Amniotic stem cell (primary cell): ENCODE measurements at places on chromosomes 1 and 21.

GRCh38 chr1:13901039-13901438 is 201.1 kb downstream of the PRDM2 start:
- no peak for DNase-seq

GRCh38 chr1:177909416-177909815 is 60.4 kb downstream of the SEC16B start:
- DNase-seq, result no peak

GRCh38 chr1:59949648-59950047 is 23.1 kb upstream of the CYP2J2 start:
- no peak for DNase-seq

- no peak for DNase-seq
Measured at GRCh38 chr1:162016631-162017030, 7.0 kb downstream of the OLFML2B start.

GRCh38 chr21:34815831-34816705 is 147.3 kb downstream of the CLIC6 start:
- no peak for DNase-seq

DNA sequence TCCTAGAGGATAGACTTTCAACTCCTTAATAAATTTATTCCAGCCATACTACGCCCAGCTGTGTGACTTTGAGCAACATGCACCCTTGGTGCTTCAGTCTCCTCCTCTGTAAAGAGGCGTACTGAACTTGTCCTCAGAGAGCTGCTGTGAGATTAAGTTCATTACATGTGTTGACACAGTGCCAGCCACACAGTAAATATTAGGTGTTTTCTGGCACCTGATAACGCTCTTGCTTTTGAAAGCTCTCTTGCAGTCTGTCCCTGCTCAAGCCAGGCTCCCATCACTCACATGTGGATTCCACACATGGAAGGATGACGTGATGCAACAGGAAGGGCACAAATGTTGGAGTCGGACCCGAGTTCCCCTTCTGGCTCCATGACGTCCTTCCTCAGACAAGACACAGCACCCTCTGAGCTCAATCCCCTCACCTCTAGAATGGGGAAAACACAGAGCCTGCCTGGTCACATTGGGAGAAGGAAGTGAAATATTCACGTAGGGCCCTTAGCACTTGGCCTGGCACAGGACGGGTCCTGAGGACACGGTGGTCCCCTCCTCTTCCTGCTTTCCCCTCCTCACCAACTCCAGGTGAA is 7.7 kb downstream of the IFNLR1 start:
- DNase-seq, result no peak

DNA sequence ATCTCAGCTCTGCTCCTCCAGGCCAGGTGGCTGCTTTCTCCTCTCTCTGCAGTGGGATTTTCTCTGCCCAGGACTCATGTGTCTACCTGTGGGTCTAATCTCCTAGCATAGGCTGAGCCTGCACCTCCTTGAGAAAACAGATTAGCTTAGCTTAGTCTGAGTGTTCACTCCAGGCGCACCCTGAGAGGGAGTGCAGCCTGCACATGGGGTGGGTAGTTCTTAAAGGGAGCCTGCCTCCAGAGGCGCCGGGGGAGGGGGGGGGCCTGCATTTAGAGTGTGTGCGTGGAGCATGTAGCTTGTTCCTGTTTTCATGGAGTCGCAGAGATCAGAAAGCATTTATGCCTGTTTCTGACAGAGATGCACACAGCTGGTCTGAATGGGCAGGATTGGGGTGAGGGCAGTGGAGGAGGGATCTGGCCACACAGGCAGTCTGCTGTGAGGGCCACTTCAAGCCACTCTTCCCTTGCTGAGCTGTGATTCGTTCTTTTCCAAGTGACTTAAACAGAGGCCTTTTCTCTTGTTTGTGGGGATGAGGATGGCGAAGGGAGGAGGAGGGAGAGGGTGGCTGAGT is 45.2 kb downstream of the GALNT2 start:
- DNase-seq, result no peak

DNA sequence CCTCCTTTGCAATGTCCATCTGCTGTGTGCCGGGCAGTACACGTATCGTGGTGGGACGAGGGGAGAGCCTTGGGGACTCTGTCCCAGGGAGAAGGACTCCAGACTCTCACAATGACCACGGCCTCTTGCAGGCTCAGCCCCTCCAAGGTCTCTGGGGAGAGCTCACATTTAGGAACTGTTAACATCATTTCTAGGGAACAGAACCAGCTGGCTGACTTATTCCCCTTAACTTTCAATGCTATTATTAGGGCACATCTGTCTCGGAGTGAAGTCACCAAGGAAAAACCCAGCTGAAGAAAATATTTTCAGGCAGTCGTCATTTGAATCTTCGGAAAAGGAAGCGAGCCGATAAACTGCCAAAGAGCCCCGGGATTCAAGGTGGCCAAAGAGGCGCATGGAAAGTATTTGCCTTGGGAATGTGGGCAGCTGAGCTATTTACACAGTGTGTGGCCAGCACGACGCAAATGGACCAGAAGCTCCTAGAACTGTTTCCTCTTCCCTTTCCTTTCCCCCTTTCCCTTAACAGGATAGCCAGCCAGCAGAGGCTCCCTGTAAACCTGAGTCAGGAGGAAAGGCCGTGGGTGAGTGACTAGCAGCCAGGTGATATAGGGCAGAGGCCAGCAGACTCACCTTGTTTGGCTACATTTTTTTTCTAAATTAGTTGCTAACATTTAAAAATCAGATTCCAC is 74.5 kb downstream of the ITPKB start:
- DNase-seq, result peak; percentile 24

DNA sequence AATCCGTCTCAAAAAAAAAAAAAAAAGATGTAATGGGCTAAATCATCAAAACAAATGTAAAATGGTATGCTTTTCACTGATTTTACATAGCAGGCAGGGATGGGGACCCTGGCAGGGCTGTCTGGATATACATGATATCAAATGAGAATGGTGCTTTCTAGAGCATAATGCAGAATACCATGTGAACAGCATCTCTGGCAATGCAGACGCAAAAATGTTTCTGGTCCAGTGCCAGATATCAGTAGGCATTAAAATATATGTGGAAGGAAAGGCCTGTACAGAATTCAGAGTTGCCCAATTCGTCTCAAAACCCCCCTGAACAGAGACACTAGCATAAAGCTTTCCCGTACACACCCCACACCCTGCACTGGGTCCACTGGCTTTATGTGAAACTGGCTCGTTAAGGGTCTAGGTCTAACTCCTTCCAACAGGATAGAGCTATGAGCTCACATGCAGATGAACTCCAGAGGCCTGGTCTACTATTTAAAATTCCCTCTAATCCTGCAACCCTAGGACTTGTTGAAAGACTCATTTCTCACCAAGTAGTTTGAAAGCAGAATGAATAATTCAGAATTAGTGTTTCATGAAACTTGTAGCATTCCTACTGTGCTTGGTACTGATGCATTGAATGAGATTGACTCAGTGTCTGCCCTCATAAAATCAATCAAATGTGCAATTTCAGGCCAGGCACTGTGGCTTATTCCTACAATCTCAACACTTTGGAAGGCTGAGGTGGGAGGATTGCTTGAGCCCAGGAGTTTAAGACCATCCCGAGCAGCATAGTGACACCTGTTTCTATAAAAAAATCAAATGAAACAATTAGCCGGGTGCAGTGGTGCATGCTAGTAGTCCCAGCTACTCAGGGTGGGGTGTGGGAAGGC is 2.6 kb upstream of the MYSM1 start:
- no peak for DNase-seq

GRCh38 chr1:3814065-3814464 is 17.8 kb upstream of the LRRC47 start:
- DNase-seq, result no peak

DNA sequence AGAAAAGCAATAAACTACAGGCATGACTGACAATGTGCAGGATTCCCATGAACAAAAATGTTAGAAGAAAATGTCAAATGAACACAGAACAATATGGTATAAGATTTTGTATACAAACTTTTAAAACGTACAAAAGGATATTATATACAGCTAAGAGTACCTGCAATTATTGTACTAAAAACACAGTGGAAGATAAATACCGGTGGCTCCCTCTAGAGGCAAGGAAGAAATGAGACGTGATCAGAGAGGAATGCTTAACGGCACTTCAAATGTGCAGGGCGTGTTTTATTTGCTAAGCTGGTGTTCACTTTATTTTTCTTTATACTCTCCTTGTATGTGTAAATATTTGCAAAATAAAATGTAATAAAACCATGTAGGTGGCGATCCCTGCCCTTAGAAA is 191.8 kb upstream of the SAMSN1 start:
- DNase-seq, result no peak

GRCh38 chr1:165034136-165034809 is 322.2 kb downstream of the LMX1A start:
- no peak for DNase-seq

DNA sequence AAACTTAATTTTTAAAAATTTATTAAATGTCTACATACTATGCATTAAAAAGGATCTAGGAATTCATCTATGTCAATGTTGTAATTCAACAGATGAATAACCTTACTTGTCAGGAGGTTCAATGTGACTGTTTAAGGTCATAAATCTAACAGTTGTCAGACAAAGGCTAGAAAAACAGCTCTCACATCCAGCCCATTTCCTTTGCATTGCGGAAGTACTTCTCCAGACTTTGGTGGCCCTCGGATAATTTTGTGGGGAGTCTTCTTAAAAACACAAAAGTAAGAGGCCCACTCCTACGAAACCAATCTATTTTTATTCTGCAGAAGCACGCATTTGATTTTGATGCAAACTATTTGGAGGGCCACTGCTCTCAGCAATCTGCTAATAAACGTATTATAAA is 122.6 kb upstream of the CHRM3 start:
- DNase-seq, result no peak

DNA sequence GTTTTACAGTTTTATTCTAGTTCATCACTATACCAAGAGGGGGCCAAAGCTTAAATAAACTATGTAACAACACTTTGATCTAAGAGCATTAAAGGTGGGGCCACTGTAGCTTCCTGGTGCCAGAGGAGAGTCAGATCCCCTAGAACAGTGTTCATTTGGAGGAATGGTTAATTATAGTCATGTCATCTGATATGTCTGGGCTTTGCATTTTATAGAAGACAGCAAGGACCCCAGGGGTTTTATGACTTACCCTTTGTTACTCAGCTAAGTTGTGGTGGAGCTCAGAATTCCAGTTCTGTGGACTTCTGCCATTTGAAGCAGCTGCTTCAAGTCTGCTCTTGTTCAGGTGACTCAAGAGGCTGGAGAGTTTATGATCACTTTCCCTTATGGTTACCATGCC is 16.7 kb downstream of the KDM4A start:
- DNase-seq, result no peak

GRCh38 chr1:151309811-151310323 is 17.3 kb downstream of the PI4KB start:
- DNase-seq, result no peak

GRCh38 chr1:165365341-165365740 is 8.8 kb upstream of the LMX1A start:
- DNase-seq, result no peak

DNA sequence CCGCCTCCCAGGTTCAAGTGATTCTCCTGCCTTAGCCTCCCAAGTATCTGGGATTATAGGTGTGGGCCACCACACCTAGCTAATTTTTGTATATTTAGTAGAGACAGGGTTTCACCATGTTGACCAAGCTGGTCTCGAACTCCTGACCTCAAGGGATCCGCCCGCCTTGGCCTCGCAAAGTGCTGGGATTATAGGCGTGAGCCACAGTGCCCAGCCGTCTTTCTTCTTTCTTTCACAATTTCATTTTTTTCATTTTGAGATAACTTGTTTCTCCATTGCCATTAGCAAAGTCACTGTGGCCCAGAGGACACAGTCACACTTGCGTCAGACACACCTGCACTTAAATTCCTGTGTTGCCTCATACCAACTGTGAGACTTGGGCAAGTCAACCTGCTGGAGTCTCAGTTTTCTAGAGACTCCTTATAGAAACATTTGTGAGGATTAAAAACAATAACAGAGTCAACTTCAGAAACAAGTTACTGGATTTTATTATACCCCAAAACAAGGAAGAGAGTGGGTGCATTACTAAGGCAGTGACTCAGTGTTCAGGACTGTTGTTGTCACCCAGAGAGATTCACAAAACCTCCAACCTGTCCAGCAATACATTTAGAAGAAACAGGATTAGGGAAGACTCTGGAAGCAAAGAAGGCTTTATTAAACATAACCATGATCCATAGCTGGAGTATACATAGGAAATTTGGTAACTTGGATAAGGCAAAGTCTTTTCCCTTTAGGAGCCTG is 2.6 kb downstream of the TEDDM1 start:
- DNase-seq, result no peak

GRCh38 chr1:212769459-212770167 is 22.0 kb downstream of the NSL1 start:
- no peak for DNase-seq

- no peak for DNase-seq
Measured at GRCh38 chr1:2965676-2966075, 55.6 kb upstream of the ACTRT2 start.

- no peak for DNase-seq
Measured at GRCh38 chr1:48740621-48741020, 36.1 kb downstream of the BEND5 start.

- DNase-seq, result no peak
Measured at GRCh38 chr1:25505656-25506385, 37.6 kb upstream of the LDLRAP1 start.

DNA sequence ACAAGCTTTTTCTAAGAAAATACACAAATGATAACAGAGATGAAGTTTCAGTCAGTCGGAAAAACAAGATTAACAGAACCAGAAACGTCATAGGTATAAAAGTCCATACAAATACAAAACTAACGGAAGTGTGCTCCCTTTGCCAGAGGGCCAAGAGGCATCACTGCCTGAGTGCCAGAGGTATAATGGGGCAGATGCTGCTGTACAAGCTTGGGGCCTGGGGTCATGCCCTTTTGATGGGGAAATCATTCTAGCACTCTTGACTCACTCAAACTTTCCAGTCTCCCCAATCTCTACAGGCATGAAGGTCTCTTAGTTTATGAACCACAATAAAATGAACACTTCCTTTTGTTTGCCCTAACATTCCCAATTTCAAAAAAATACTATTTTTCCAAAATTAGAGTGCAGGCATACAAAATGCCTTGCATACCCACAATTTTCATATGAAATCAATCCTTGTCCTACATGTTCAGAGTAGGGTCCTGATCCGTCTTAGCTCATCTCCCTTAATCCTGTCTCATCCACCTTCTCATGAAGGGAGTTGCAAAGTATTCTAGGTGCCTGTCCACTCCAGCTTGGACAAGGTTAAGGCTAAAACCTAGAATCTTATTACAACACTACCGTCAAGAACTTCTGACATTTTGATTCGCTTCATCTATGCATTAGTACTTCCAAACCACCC is 1.5 kb downstream of the RPL22 start:
- no peak for DNase-seq

GRCh38 chr1:247407180-247407616 is 8.8 kb upstream of the NLRP3 start:
- DNase-seq, result no peak

DNA sequence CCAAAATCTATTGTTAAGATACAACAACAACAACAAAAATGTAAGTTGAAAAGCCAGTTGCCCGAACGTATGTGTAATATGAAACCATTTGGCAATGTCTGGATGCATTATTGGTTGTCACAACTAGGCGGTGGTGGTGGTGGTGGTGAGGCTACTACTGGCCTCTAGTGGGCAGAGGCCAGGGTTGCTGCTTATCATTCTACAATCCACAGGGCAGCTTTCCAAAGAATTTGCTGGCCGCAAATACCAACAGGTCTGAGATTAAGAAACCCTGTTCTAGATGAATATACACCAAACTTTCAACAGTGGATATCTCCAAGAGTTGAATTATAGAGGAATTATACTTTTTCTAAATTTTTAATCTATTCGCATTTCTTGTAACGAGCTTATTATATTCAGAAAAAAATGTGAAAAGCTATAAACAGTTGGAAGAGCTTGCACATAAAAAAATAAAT is 26.8 kb upstream of the ZNF697 start:
- peak; percentile 28 for DNase-seq
